ENCODE measurements at places on chromosomes 3 and 15.

DNA sequence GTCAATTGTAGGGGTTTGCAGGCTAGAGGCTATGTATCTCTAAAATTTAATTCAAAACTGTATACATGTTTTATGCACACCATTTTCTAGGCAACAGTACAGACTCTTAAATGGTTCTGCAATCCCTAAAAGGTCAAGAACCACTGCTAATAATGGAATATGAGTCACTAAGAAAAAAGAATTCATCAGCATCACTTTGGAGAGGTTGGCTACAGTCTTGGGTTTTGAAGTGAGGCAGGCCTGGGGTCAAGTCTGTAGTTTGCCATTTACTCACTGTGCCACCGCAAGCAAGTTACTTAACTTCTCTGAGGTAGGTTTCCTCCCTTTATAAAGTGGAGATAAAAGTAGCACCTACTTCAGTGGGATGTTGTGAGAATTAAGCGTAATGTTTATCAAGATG lies 33.7 kb downstream of the THRB start:
- no peak for DNase-seq

DNA sequence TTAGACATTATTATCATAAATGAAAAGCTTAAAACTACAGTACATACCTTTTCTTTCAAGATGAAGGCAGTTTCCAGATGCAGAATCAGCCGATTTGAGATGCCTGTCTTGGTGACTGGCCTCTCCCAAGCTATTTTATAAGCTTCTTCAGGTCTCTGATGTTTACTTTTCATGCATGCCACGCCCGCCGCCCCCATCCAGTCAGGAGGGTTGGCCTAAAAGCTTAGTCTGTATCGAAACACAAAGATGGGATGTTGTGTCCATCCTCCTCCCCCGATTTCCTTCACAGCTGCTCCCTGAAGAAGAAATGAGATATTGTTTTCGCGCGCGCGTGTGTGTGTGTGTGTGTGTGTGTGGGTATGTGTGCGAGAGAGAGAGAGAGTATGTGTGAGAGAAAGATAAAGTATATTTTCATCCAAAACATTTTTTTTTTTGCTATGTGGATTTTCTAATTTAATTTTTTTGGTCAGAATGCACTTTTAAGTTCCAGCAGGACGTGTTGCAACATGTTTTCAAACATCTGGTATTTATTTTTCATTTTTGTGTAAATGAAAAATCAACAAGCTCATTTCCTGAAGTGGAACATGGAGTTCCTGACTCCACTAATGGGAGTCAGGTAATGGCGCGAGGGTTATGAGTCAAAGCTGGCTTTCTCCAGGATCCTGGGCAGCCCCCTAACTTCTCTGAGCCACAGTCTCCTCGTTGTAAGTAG lies at the start of gene APOD:
Gene APOD, minus strand, starts transcription at position 110 of the 712 bp plus-strand sequence. CDS start 4,479 bp downstream, outside the sequence.
- DNase-seq = no peak

- no peak for DNase-seq
Measured at GRCh38 chr15:48682942-48683651, 37.6 kb upstream of the FBN1 start.

DNA sequence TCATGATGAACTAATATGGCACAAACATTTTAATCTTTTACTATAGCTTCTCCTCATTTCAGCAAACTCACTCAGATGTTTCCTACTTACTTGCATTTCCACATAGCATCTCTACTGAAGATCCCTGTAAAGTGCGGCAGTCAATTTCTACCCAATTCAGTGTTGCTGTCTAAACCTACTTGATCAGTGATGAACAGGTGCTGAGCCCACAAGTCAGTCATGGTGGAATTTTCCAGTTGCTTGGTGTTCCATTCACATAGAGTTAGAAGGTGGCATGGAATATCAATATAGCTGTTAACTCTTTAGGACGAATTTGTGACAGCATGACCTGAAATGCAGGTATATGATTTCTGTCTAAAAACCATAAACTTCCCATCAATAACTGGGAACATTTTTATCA lies 22.7 kb downstream of the MRPL3 start:
- no peak for DNase-seq

GRCh38 chr3:124876401-124876878 lies 10.7 kb downstream of the ITGB5 start:
- no peak for DNase-seq

DNA sequence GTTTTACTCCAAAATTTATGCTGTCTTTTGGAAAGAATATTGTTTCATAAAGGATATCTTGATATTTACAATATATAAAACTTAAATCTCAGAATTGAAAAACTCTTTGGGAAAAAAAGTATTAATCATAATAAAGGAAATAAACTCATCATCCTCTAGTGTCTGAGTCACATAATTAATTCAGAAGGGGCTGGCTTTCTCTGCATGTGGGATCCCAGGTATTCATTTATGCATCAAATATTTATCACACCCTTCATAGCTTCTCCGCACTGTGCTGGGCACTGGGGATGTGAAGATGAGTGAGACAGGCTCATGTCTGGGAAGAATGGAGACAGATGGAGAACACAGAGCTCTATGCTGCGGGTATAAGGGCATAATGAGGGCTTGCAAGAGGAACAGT lies 65.6 kb downstream of the CCNL1 start:
- DNase-seq = no peak

DNA sequence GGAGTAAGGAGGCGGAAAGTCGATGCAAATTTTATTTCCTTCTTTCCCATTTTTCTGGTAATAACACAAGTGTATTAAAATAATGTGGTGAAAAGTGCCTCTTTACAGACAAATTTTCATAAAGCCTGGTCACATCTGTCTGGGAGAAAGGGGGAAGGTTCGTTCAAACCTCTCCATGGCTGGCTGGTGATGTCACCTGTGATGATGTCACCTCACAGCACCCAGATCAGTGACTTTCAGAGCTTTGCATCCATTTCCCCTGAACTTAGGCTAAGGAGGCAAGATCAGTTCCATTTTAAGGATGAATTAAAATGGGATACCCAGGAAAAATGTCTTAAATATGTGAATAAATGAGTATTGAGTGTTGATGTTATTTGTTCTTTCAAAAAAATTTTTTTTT lies 34.1 kb downstream of the ATP10A start:
- no peak for DNase-seq
